ENCODE measurements at places on chromosomes 4 and X.

GRCh38 chrX:418927-419729 is 32.4 kb upstream of the PPP2R3B start:
- DNase-seq: no peak

- DNase-seq: peak; percentile 61
Measured at GRCh38 chr4:146520896-146521540, 722 bp downstream of the SLC10A7 start.

DNA sequence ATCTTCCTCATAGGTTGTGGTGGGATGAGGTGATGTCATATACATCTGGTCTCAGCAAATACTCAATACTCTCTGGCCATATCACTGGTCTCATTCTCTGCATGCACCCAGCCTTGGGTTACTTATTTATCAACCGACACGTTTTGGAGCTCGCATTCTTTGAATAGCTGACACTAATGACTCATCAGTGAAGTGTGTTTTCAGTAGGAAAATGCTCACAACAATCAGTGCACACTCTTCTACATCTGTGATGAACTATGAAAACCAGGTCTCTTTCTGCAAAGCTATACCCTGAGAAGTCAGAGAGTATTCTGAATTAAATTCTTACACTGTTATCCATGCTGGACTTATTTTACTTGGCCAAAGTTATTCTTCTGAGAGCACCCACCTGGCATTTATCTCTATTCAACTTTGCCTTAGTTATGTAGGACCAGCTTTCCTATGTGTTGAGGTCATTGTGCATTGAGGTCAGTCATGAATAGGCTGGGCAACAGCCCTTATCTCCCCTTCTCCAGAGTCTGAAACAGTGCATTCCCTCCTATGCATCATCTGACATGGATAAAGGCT is 58.7 kb upstream of the DHX15 start:
- DNase-seq: no peak

- no peak for DNase-seq
Measured at GRCh38 chrX:101365301-101365795, 16.8 kb upstream of the TIMM8A start.

DNA sequence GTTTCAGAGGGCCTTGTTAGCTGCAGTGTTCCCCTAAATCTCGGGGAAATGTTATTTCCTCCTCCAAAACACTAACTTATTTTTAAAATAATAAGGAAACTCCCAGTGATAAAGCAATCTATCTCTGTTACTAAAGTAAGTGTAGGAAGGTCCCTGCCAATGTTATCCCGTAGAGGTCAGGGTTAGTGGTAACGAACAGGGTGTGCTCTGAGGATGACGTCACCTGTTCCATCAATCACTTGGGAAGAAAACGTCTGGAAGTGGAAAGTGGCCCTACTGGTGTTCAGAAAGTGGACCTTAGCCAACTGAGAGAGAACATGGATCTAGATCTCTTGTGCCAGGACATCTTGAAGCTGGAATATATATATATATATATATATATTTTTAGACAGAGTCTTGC is 249.5 kb downstream of the BCOR start:
- no peak for DNase-seq

GRCh38 chr4:167421201-167421600 is 186.9 kb upstream of the SPOCK3 start:
- no peak for DNase-seq

DNA sequence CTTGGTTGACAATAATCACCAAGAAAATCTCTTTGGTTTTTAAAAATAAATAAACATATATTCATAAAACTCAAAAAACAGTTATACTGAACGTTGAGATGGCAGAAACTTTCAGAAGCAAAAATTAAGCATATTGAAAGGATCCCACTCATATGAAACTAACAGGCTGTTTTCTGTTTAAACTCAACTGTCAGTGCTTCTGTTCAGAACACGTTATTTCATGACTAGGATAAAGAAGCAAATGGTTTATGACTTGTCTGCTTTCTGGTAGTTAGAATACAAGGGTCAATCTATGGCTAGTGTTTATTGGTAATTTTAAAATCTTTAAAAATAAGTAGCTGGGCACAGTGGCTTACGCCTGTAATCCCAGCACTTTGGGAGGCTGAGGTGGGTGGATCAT is 4.1 kb downstream of the GPR82 start:
- no peak for DNase-seq

DNA sequence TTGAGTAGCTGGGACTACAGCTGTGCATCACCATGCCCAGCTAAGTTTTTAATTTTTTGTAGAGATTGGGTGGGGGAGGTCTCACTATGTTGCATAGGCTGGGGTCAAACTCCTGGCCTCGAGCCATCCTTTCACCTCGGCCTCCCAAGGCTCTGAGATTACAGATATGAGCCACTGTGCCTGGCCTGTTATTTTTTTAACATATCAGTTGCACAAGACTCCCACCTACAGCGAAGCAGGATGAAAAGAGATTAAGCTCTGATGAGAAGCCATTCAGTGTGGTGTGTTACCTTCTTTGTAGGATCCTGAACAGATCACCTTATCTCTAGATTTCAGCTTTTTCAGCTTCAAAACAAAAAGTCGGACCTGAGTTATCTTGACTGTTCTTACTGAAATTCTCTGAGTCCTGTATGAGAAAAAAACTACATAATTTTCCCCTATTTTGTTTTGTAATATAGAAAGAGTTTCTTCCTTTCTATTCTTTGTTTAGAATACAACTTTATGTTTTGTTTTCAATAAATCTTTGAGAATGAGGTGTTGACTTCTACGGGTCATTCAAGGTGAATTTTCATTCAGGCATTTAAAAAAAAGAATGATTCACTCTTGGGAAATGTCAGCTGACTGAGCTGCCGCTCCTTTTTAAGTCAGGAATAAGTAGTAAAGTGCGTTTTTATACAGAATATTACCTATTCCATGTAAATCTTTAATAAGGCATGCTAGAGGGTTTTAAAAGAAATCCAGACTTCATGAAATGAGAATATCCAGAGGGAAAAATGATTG is 134.6 kb downstream of the ARSF start:
- DNase-seq: no peak

DNA sequence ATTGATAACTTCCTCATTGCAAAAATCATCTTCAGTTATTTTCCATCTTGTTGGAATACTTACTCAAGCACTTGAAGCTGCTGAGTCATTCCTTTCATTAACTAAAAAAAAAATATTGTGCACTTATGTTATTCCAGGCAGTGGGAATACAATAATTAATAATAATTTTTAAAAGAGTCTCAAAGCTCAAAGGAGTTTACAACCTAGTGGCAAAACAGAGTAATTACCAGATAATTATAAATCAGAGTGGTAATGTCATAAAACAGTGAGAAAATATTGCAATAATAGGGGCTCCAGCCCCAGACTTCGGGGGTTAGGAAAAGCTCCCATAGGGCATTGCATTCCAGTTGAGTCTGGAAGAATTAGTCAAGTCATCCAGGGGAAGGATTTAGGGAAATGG is 79.6 kb downstream of the DDX53 start:
- DNase-seq: no peak

- no peak for DNase-seq
Measured at GRCh38 chr4:128347930-128348660, 60.5 kb upstream of the PGRMC2 start.

DNA sequence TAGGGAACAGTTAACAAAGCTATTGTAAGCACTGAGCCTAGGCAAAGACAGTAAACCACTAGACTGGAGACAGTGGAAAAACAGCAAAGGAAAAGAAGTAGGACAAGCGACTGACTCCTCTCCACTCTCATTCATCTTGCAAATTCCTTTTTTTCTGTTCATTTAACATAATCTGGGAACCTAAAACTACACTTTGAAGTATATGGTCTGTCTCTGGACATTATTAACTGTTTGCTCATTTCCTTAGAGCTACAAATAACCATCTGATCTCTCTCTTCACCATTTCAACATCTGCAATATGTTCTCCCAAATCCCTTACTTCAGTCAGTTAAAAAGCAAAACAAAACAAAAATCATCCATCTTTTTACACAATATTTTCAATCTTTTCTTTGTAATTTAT is 642 bp downstream of the HMGN5 start:
- no peak for DNase-seq

- DNase-seq: no peak
Measured at GRCh38 chr4:1795299-1796195, 2.5 kb downstream of the FGFR3 start.

DNA sequence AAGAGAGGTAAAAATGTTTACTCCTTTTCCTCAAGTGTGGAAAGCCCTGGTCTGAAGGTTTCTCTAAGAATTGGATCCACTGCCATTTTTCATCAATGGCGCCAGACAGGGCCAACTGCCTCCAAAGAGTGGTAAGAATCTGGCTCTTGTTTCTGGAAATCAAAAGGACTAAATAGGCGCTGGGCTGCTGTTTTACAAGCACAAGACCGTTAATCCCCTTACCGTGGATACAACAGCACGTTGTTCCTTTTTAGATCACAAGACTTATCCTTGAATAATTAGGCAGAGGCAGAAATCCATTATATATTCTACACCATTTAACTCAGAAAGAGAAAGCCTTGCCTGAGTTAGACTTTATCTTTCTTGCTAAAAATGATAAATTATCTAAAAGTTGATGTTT is 10.6 kb downstream of the CLTRN start:
- no peak for DNase-seq

GRCh38 chr4:145183023-145183422 is 2.6 kb upstream of the OTUD4 start:
- DNase-seq: no peak
